ENCODE measurements at places on chromosomes 7 and 10. TPM values are rescaled to one million over a fixed set of nuclear protein-coding genes. Genes with fewer than 3 reads are reported as not detected.

CUZD1 gene
- 0.22 TPM for total RNA-seq

VGF gene
- not detected for total RNA-seq

ASAH2 gene
- total RNA-seq: 0.72 TPM

ELN gene
- 0.86 TPM for total RNA-seq

SEMA3D gene
- 1.3 TPM for total RNA-seq

CASP7 gene
- 34.8 TPM for total RNA-seq

FXYD4 gene
- not detected for total RNA-seq

JAZF1 gene
- 13.1 TPM for total RNA-seq

IFIT3 gene
- 27.8 TPM for total RNA-seq

ELFN1 gene
- under 0.01 TPM for total RNA-seq

ACHE gene
- total RNA-seq: 0.14 TPM

USP54 gene
- total RNA-seq: 15.1 TPM

PLEKHS1 gene
- total RNA-seq: not detected

SEMA4G gene
- total RNA-seq: 1.0 TPM

BCCIP gene
- total RNA-seq: 24.9 TPM

TMEM236 gene
- under 0.01 TPM for total RNA-seq

COPG2 gene
- 40.7 TPM for total RNA-seq

MYH16 gene
- total RNA-seq: 0.43 TPM

FASTK gene
- total RNA-seq: 103 TPM

KIAA1217 gene
- total RNA-seq: 2.0 TPM

TEX47 gene
- not detected for total RNA-seq

RBP3 gene
- under 0.01 TPM for total RNA-seq

HKDC1 gene
- total RNA-seq: 0.14 TPM

SH2D4B gene
- 0.29 TPM for total RNA-seq

GPR26 gene
- not detected for total RNA-seq

SCART1 gene
- 3.1 TPM for total RNA-seq

FFAR4 gene
- not detected for total RNA-seq

TAC1 gene
- not detected for total RNA-seq

NEUROD6 gene
- total RNA-seq: not detected

STRIP2 gene
- 8.7 TPM for total RNA-seq

HPS1 gene
- 40.4 TPM for total RNA-seq

SRI gene
- total RNA-seq: 46.8 TPM

EBLN1 gene
- not detected for total RNA-seq

GPR146 gene
- 0.14 TPM for total RNA-seq

ARMC3 gene
- under 0.01 TPM for total RNA-seq

FAM241B gene
- total RNA-seq: not detected

CYP2C8 gene
- total RNA-seq: not detected

NME8 gene
- total RNA-seq: not detected

UNCX gene
- total RNA-seq: not detected

GPC2 gene
- 1.9 TPM for total RNA-seq

VAX1 gene
- total RNA-seq: not detected

TMEM176A gene
- not detected for total RNA-seq

HABP2 gene
- total RNA-seq: not detected

GHRHR gene
- total RNA-seq: not detected

NPY4R2 gene
- not detected for total RNA-seq

AZGP1 gene
- total RNA-seq: not detected

NUTM2A gene
- total RNA-seq: 0.66 TPM

ASZ1 gene
- not detected for total RNA-seq

DMBT1 gene
- not detected for total RNA-seq
